ENCODE measurements at places on chromosomes 5 and 9.

GRCh38 chr5:93578813-93579691 lies 2.0 kb downstream of the NR2F1-AS1 start:
- no peak for DNase-seq

GRCh38 chr9:116733010-116733641 lies 46.0 kb downstream of the TRIM32 start:
- DNase-seq = no peak

DNA sequence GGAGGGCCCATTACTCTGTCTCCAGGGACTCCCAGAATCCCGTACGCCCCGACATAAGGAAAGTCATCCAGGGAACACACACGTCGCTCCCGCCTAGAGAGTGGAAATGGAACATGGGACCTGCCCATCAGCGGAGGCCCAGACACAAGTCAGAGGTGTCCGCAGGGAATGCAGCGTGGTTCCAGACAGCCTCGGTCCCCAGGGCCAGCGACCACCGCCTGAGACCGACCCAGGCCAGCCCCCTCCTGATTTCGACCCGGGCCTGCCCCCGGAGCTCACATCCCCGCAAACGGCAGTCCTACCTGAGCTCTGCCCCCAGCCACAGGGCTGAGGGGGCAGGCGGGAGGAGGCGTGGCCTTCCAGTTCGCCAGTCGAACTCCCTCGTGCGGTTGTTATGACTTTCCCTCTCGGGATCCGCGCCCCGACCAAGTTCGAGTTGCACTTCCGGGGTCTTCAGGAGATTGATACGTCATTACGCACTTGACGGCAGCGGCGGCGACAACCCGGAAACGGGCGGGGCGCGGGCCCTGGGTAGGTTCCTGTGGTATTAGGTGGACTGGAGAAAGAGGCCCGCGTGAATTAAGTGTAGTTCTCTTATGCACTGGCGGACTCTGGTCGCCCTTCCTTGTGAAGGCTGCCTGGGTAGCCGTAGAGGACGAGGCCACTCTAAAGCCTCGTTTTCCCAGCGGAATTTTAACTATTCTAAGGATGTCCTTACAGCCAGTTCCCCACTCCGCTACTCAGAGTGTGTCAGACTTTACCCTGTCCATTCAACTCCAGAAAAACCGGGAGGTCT lies 370.0 kb upstream of the POU5F2 start:
- DNase-seq = peak; percentile 90

- DNase-seq = no peak
These were observed 27.6 kb downstream of the ZNF622 start for GRCh38 chr5:16437977-16438376.

DNA sequence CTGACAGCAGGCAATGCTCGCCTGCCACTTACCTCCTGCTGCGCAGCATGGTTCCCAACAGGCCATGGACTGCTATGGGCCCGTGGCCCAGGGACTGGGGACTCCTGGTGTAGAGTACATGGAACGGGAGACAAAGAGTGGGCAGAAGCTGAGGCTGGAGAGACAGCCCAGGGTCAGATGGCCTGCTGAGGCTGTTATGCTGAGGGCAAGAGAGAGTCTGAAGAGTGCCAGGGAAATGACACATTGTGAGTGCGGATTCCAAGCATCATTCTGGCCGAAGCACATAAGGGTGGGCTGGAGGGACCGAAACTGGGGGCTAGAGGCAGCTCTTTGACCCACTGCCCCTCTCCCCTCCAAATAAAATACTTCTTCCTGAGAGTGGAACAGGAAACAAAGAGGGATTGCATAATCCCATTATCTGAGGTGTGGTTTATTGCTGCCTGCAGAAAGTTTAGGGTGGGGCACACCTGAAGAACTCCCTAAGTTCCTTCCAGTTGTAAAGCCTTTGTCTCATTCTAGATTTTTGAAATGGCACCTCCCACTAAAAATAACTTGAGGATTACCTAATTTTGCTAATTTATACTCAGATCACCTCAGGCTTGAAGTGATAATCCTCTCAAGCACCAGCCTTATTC lies 158.1 kb downstream of the ATP10B start:
- DNase-seq = no peak

GRCh38 chr5:10441992-10442435 lies 335 bp downstream of the ROPN1L start:
- no peak for DNase-seq

GRCh38 chr9:132160802-132161742 lies 786 bp upstream of the NTNG2 start:
- no peak for DNase-seq

- no peak for DNase-seq
These were observed 210.5 kb downstream of the GADD45G start for GRCh38 chr9:89815061-89815902.

GRCh38 chr5:152456815-152457443 lies 51.9 kb upstream of the NMUR2 start:
- DNase-seq = no peak

DNA sequence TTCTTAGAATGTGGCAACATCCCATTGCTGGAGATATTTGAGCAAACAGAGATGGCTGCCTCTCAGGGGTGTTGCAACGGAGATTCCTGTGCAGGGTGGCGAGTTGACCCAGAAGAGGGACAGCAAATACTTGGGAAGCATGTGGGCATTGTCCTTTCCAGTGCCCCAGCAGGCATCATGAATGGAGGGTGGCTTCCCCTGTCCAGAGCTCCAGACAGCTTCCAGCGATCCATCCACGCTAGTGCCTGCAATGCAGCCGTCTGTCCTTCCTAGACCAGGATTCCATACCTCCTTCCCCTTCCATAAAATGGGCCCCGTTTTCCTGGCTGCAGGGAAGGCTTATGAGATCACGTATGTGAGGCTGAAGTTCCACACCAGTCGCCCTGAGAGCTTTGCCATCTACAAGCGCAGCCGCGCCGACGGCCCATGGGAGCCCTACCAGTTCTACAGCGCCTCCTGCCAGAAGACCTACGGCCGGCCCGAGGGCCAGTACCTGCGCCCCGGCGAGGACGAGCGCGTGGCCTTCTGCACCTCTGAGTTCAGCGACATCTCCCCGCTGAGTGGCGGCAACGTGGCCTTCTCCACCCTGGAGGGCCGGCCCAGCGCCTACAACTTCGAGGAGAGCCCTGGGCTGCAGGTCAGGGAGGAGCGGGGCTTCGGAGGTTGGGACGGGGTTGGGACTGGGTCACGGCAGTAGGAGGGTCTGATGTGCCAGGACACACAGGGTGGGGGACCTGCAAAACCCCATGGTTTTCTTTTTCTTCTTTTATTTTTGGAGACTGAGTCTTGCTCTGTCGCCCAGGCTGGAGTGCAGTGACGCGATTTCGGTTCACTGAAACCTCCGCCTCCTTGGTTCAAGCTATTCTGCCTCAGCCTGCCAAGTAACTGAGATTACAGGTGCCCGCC lies 17.2 kb downstream of the LAMC3 start:
- DNase-seq = no peak

DNA sequence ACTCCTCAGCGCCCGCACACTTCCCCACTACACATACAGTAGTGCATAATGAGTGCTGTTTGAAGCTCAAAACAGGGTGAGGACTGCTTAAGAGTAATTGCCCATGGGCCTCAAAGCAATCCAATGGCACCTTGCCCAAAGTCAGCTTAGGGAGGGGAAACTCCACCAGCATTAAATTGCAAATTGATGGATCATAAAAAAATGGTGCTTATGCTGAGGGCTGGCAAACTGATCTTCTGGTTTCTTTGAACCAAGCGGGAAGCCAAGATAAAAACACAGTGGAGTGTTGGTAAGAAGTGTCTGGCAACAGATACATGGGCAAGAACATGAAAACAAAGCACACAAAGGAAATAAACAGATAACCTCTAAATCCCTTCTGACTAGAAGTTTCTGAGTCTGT lies 28.0 kb downstream of the TLE1 start:
- no peak for DNase-seq

- DNase-seq = no peak
These were observed 105.2 kb upstream of the ITGA1 start for GRCh38 chr5:52682492-52682891.

GRCh38 chr5:39364367-39364766 lies at the start of gene C9:
TSS of gene C9 (minus strand) at chr5:39364495. CDS start at chr5:39364464, 31 bp downstream.
- no peak for DNase-seq

GRCh38 chr9:24625097-24625496 lies 79.4 kb upstream of the IZUMO3 start:
- DNase-seq = no peak

DNA sequence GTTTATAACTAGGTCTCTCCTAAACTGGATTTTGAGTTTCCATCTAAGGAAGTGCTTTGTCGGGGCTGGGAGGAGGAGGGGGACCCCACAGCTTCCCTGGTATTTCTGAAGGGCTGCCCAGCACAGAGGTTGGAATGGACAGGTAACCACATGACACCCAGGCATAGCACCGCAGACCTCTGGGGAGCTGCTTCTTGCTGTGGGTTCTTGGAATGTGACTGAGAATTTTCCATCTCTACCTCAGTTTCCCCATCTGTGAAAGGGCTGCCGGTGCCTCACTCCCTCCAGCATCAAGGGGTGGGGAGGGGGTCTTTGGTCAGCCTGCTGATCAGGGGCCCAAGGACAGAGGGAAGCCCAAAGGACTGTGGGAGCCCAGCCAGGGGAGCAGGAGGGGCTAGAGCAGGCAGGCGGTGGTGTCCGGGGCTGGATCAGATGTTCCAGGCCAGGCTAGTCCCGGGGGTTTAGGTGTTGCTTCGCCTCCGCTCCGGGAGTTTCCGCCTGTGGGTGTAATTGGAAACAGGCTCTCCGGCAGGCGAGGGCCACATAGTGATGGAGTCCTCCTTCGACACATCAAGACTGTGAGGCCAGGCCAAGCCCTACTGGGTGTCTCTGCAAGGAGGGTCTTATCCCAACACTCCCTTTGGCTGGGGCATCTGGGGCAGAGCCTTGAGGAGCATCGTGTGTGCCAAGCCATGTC lies 3.3 kb downstream of the OLFML2A start:
- no peak for DNase-seq

GRCh38 chr9:118991366-118992285 lies 377.6 kb downstream of the BRINP1 start:
- no peak for DNase-seq

DNA sequence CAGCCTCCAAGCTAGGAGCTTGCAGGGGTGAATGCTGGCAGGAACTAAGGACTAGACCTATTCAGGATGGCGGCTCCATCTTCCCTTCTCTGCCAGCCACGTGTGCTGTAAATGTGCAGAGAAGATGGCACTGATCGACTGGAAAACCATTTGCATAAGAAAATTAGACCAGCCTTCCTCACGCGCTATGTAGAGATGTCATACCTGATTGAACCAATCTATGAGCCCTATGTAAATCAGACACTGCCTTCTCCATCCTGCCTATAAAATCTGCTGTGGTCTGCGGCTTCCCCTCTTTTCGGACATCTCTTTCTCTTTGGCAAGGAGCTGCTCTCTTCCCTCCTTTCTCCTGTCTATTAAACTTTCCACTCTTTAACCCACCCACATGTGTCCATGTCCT lies 91.6 kb downstream of the NPR3 start:
- no peak for DNase-seq

GRCh38 chr5:43917925-43918324 lies 314.9 kb downstream of the NNT start:
- DNase-seq = no peak

DNA sequence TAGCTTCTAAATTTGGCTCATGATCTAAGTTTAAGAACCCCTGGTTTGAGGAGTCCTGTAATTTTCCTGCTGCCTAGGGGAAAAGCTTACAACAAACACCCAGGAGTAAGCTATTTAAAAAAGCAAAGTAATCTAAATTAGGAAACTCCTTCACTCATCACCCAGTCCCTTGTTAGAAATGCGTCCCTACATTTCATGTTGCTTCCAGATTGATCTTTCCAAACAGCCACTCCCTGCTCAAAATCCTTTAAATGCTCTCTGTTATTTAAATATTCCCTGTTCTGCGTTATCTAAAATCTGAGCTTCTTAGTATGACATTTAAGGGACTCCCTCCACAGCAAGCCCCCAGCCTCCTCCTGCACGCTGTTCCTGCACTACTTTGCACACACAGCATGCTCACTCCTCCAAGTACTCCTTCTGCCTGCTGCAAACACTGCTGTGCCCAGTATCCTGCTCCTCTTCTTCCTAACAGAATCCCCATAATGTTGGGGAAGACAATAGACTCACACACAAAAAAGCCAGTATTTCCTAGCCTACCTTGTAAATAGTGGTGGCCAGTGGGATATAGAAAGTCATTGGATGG lies 123.3 kb upstream of the RASEF start:
- no peak for DNase-seq

DNA sequence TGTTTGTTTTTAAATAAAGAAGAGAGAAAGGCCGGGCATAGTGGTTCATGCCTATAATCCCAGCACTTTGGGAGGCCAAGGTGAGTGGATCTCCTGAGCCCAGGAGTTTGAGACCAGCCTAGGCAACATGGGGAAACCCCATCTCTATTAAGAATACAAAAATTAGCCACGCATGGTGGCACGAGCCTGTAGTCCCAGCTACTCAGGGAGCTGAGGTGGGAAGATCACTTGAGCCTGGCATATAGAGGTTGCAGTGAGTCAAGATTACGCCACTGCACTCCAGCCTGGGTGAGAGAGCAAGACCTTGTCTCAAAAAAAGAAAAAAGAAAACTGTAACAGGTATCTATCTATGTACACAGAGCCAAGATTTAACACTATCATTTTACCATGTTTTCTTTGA lies 34.2 kb upstream of the CDC42SE2 start:
- no peak for DNase-seq

DNA sequence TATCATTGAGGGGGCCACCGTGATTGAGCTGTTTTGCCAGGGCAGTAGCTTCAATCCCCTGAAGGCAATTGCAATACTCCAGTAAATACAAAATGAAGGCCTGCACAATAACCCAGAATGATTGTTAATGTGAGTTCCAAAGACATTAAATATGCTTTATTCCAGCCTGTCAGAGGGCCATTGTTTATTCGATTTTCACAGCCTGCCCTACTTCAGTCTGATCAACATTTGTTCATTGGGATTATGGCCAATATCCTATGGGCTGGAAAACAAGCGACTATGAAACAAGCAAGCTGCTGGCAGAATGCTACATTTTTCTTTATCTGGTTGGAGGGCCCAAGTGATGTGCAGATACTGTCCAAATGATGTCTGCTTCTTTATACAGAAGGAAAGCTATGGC lies 543.1 kb downstream of the TLE1 start:
- no peak for DNase-seq

DNA sequence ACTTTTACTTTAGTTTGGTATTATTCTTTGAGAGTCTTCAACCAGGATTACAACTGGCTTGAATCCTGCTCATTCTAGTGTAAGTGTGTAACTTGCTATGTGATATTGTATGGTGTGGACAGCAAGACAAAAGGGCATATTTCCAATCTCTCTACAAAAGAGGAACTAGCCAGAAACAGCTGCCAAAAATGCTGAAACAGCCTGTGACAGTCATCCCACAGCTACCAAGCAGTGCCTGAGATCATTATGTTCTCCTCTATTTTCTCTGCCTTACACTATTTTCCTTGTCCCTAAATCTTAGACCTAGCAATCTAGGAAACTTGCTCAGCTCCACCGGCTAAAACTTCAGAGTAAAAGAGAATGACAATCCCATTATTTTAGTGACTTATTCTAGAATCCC lies 42.8 kb downstream of the WDR41 start:
- DNase-seq = no peak
